ENCODE measurements at places on chromosomes 11 and 22.
A peak's percentile ranks its signal among the peaks of the same experiment; 100 is the strongest.

- no peak for DNase-seq
Measured at GRCh38 chr22:50320116-50320515, 6.7 kb downstream of the DENND6B start.

DNA sequence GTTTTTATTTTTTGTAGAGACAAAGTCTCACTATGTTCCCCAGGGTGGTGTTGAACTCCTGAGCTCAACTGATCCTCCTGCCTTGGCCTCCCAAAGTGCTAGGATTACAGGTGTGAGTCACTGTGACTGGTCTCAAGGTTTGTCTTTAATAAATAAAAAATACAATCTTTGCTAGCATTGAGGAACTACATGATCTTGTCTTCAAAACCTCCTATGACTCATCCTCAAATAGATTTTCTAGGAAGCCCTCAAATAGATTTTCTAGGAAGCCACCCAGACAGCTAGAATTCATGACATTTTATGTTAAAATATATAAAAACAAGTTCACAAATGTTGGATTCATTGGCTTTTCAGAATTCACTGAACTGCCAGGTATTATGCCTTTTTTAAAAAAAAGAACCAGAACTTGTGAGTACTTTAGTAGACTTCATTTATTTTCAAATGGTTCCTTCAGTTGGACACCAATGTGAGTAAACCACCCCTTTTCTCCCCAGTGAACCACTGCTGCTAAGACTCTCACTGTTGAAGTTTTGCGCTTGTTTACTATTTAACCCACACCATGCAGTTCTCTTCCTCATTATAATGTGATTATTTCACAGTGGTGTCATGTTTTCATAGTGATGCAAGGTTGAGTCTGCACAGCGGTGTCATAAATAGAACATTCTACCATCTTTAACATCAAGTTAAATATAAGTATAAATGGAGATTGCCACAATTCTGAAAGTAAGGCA lies 303.9 kb downstream of the CASP12 start:
- no peak for DNase-seq

DNA sequence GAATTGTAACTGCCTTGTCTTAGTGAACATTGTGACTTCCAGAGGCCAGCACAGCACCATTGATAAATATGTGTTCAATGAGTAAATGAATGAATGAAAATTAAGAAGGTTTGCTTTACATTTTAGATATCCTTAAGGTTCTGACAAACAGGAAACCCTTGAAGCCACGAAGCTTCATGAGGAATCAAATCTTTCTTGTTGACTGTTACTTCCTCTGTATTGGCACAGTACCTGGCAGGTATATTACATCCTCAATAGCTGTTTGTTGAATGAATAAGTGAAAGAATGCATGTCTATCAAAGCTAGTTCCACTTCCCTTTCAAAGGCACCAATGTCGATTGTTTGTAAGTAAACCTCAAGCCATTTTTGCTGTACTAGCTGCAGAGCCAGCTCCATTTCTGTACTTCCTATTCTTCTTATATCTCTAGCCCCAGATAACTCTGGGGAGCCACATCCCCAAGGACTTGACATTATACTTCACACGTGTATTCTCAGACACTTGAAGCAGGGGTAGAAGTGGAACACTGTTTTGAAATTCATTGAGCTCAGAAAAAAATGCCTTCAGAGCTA lies 140.3 kb upstream of the RAG2 start:
- no peak for DNase-seq

DNA sequence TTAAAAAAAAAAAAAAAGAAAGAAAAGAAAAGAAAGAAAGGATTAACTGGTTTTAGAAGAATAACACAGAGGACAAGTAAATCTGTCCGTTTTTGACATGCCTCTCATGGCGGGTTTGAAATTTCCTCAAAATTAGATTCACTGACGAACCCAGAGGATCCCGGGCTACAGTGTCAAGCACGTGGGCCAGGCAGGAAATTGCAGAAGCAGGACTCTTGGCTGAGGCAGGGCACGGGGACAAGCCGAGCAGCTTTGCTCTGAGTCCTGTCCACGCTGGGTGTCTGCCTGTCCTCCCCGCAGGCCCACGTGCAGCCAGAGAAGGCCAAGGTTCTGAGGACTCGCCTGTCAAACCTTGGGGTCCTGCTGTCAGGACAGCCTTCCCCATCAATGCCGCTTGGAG lies 24.7 kb downstream of the GAL start:
- no peak for DNase-seq

DNA sequence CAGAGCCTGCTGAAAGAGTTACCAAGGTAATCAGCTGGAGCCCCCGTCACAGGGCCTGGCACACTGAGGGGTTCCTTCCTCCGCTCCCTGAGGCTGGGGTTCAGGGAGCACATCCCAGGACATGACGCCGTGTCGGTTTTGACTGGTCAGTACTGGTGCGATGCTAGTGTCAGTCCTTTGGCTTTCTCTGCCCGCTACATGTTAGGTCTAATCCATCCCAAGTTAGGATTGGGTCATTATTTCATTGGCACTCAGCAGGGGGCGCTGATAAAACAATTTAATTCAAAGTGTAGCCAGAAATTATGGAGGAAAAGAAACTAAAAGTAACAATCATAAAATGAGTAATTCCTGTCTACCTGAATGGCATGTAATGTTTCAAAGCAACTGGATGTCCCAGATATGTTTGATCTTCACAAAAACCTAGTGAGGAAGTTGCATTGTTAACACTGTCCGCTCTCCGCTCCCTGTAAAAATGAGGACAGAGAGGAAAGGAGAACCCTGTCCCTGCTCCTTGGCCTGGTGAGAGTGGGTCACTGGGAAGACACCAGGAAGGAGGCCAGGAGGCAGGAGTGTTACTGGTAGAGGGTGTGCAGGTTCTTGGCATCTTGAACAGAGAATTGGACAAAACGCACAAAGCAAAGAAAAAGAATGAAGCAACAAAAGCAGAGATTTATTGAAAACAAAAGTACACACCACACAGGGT lies 27.1 kb downstream of the TSKU start:
- no peak for DNase-seq

DNA sequence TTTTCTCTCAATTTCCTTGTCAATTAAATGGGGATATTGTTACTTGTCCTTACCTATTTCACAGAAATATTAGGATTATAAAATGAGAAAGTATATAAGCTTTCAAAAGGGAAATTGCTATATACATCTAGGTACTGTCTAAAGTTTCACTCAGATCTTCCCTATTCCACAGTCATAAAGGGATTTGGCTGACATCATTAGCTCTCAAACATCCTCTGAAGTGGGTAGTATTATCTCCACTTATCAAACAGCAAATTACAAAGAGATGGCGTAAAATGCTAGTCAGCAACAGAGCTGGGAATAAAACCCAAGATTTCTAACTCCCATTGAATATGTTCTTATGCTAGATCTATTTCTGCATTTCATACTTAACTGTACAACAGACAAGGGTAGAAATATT lies 50.9 kb downstream of the SLC25A17 start:
- no peak for DNase-seq

DNA sequence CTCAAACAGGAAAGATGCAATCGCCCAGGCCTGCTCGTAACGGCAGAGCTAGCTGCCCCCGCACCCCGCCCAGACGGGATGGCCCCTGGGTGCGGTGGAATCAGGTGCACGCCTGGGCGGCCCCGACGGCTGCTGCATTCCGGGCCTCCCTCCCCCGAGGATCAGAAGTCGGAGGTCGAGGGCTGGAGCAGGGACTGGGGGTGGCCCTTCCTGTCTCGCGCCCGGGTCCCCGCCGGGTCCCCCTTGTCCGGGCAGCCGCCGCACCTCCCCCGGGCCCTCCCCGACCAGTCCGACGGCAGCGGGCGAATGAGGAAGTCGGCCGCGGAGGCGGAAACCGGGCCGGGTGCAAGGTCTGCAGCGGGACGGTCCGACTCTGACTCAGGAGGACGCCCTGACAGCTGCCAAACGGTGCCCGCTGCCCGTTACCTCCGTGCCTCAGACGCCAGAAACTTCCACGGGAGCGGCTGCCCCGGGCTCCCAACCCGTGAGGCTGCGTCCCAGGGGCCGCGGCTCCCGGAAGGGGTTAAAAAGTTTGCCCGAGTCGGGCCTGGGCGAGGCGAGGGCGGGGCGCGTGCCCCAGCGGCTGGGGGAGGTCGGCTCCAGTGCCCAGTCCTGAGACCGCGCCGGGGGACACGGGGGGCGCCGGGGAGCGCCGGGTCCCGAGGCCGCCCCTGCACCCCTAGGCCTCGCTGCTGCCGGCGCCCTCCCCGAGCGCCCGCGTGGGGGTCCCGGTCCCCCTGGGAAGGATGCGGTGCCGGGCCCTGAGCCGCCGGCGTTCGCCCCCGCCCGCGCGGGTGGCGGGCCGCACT lies 663 bp downstream of the MYH9 start:
- DNase-seq = no peak

GRCh38 chr11:29448246-29448877 lies 568.5 kb downstream of the KCNA4 start:
- no peak for DNase-seq

DNA sequence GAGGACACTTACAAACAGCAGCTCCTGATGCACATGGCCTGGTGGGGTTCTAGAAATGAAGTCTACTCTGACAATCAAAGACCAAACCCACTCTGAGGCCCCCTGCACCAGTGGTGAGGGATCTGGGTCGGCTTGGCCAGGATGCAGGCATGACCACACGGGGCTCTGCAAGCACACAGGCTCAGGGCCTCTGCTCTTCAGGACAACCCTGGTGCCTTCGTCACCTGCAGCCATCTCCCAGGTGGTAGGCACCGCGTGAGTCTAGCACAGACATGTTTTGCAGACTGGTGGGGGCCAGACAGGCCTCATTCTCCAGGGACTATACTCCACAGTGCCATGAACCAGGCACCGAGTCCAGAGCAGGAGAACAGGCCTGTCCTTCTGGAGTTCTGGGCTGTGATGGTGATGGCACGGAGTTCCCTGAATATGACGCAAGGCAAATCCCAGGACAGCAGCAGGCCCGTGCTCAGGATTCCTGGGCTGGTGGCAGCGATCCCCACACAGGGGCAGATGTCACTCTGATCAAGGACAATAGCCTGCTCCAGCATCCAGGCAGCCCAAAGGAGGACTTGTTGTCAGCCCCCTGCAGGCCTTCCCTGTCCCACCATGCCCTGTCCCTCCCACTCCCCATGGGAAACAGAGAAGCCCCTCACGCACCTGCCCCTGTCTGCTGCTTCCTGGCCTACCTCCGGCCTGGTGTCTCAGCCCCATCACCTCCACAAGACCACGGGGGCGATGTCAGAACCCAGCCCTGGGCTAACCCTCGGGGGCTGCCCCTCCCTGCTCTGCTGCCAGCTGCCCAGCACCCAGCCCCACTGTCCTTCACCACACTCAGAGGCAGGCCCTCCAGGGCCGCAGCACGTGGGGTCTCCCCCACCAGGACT lies 36.1 kb downstream of the GNB1L start:
- DNase-seq = peak; percentile 3

DNA sequence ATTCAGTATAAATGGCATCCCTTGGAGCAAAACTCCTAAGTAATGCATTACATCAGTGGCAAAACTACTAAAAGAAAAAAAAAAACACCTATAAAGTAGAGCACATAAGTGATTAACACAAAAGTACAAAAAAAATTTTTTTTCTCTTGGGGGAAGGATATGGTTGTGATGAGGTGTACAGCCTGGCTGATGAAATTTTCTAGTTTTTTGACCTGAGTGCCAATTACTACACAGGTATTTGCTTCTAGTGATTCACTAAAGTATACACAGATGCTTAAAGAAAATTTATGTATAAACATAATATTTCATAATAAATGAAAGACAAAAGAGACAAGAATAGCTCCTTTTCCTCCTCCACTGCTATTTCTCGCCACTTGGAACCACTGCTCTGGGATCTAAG lies 71.8 kb upstream of the APOA1 start:
- DNase-seq = no peak

- DNase-seq = no peak
Measured at GRCh38 chr11:35035894-35036408, 103.0 kb upstream of the CD44 start.

DNA sequence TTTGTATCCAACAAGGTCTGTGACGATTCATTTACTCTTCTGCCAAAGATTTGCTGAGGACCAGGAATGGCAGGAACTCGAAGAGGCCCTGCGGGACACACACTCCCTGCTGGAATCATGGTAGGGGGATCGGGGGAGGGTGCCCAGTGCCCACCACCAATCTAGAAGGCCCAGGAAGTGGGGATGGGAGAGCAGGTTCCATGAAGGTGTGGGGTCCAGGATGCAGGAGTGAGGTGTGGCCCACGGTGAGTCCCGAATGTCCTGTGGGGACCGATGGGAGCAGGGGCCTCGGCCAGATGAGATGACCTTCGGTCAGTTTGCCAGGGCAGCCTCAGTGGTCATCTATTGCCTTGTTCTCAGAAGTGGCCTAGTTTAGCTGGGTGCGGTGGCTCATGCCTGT lies 492.7 kb downstream of the BRD1 start:
- DNase-seq = no peak

- no peak for DNase-seq
Measured at GRCh38 chr22:17087498-17088131, 2.8 kb downstream of the IL17RA start.

- no peak for DNase-seq
Measured at GRCh38 chr22:29569011-29569678, 11.8 kb downstream of the NIPSNAP1 start.

GRCh38 chr11:114256176-114256966 lies 39.8 kb upstream of the NNMT start:
- no peak for DNase-seq

DNA sequence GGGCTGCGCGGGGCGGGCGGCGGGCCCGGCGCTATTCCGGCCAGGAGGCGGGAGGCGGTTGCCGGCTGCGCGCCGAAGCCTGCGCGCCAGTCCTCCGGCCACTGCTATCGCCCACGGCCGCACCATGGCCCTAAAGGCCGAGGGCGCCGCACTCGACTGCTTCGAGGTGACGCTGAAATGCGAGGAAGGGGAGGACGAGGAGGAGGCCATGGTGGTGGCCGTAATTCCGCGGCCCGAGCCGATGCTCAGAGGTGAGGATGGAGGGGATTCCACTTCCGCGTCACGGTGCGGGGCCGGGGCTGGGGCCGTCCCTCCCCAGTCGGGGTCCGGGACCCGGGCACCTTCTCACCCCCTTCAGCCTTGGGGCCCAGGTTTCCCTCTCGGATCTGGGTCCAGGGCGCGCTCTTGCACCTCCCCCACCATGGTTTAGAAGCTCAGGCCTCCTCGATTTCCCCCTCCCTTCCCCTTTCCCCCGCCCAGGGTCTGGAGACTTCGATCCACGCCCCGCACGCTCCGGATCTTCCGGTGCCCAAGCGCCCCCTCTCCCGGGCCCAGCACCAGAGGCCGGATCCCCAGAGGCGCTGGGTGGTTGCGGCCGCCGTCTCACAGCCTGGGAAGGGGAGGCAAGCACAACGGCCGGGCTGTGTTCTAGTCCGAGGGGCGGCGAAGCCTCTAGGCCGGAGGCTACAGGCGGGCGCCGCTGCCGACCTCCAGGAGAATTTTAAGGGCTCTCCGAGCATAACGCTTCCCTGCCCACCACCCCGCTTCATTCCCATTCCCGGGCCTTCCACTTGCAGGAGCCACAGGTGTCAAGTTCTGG lies 517 bp downstream of the SPINDOC start:
- DNase-seq = no peak

DNA sequence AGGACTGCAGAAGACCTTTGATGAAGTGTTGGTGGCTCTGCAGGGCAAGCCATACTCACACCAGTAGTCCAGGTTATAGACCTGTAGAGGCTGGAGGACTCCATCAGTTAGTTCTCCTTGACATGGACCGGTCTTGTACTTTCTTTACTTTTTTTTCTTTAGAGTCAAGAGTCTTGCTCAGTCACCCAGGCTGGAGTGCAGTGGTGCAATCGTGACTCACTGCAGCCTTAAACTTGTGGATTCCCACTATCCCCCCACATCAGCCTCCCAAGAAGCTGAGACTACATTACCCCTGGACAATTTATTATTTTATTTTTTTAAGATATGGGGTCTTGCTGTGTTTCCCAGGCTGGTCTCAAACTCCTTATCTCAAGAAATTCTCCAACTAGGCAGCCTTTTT lies 49.6 kb upstream of the E2F8 start:
- DNase-seq = no peak
